Stimulated activated CD4-positive, alpha-beta T cell treated with anti-CD3 and anti-CD28 coated beads, Interleukin-1b, Interleukin-23, amount 100 ng/mL, for 24 hours (primary cell): ENCODE measurements at places on chromosomes 3 and 15.

GRCh38 chr3:111867889-111868426 is 8.9 kb downstream of the PHLDB2 start:
- DNase-seq: no peak

DNA sequence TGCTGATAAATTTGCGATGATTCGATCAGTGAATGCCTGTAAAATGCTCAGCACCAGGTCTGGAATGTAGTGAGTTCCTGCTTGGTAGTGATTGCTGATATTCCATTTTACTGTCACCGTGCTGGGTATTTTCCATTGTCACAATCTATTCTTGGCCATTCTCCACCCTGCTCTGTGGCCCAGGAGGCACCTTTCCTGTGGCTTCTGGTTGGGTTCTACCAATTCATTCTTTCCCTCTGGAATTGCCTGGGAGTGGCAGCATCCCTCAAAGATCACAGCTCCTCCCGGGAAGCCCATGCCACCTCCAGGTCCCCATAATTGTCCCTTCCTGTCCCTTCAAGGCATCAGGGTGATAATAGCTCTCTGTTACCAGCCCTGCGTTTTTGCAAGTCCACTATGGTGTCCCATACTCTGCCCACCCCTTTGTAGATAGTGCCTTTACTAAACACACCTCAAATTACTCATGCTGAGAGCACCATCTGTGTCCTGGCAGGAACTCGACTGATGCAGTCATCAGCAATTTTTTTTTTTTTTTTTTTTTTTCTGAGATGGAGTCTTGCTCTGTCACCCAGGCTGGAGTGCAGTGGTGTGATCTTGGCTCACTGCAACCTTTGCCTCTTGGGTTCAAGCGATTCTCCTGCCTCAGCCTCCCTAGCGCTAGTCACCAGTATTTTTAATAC is 177.8 kb upstream of the PROK2 start:
- no peak for DNase-seq

DNA sequence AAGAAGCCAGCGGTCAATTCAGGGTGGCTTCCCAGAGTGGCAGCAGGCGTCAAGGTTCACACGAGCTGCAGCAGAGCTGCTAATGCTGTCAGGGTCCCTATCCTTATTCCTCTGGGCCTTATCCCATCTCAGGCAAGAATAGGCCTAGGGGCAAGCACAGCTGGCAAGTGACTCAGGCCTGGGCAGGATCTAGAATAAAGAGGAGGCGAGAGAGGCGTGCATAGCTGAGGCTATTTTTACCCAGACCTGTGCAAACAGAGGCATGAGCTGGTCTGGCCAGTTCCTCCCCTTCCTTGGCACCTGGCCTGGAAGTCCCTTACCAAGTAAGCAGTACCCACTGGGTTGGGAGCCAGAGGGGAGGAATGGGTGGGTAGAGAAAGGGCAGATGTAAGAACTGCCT is 12.2 kb upstream of the VIPR1 start:
- DNase-seq: no peak

GRCh38 chr3:124935264-124935663 is 713 bp upstream of the MUC13 start:
- DNase-seq: no peak

DNA sequence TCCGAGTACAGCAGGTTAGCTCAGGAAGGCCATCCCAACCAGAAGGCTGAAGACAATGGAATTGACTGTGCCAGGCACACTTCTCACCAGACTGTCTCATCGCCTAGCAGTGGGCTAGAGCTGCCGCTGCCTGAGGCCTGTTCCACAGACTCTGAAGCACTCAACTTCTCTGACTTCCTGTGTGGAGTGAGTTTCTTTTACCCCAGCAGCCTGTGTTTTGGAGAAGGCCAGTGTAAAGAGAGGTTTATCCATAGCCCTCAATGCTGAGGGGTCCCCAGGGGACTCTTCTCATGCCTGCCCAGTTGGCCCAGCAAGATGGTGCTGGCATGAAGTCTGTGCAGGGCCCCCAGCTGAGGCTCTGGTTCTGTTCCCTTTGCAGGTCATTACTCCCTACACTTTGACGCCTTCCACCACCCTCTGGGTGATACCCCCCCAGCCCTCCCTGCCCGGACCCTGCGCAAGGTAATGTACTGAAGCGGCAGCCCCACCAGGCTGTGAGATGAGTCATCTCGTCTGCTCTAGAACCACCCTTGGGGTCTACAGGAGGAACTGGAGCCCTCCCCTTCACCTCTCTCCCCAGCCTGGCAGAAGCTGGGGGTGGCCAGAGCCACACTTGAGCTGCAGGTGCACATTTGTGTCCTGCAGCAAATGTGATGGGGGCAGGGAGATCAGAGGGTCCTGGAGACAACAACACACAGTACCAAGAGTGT is 5.2 kb upstream of the MANF start:
- no peak for DNase-seq
